Breast epithelium (tissue), 4 donors: ENCODE measurements at places on chromosomes 11 and 22.

DNA sequence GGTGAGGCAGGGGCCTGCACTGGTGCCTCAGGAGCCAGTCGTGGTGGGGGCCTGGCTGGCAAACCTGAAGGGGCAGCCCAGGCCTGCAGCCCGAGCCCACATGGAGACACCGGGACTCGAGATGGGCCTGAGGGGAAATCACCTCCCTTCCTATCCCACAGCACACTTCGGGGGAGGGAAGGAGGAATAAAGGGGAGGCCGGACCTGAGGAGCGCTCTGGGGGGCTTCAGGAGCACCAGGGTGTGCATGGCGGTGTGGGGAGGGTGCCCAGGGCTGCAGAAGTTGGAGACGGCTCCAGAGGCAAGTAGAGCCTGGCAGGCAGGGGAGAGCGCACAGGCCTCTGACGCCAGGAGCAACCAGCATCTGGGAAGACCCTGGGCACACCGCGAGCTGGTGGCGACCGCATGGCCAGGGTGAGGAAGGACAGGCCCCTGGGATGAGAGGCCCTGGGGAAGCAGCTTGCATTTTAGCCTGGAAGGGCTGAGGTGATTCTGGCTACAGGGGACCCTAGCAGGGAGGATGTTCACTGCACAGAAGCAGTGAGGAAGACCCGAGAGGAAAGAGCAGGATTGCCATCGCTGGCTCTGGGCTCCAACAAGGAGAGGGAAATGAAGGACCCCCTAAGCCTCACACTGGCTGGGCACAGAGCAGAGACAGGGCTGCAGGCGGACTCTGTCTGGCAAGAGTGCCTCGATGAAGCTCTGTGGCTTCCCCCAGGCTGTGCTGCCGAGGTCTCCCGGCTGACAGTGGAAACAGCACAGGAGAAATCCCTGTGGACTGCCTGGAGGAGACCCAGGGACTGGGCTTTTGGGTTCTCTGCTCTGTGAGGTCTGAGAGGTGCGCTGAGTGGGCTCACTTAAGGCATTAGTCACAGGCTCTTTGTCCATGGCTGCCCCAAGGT, 457.7 kb downstream of the BRD1 start:
- DNase-seq, result no peak

DNA sequence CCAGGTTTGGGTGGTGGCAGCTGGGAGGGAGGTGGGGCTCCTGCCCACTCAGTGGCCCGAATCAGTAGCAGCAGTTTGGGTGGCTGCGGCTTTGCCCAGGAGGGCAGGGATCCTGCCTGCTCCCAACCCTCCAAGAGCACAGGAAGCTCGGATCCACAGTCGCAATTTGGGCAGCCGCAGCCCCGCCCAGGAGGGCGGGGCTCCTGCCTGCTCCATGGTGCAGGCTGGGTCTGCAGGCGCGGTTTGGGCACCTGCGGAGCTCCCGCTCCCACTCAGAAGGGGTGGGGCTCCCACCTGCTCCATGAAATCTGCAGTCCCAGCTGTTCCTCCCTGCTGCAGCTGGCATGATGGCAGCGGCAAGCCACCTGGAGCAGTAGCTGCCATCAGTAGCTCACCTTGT, 38.1 kb upstream of the CALCB start:
- DNase-seq, result no peak

GRCh38 chr22:25930083-25930482, 188.1 kb downstream of the MYO18B start:
- no peak for DNase-seq

GRCh38 chr11:116368784-116369183, 404.0 kb downstream of the BUD13 start:
- no peak for DNase-seq
